ENCODE measurements at places on chromosomes 13 and 19.
A peak's percentile ranks its signal among the peaks of the same experiment; 100 is the strongest.

DNA sequence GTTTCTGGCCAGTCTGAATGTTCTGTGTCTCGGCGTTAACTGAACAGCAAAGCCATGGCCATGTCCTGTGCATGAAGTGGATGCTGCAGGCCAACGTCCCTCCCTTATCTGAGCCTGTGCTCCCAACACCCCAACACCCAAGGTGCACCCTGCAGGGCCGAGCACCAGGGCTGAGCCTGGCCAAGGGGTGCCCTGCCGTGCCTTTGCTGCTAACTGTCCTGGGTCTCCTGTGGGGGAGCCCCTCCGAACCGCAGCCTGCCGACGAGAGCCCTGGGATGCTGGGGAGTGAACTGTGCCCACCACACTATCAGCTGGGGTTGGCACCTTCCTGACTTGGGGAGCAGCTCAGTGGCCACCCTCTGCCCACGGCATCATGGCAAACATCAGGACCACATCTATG is 17.6 kb downstream of the GPX4 start:
- DNase-seq = peak; percentile 58

- DNase-seq = no peak
Measured at GRCh38 chr13:113414335-113414734, 39.0 kb downstream of the ADPRHL1 start.

DNA sequence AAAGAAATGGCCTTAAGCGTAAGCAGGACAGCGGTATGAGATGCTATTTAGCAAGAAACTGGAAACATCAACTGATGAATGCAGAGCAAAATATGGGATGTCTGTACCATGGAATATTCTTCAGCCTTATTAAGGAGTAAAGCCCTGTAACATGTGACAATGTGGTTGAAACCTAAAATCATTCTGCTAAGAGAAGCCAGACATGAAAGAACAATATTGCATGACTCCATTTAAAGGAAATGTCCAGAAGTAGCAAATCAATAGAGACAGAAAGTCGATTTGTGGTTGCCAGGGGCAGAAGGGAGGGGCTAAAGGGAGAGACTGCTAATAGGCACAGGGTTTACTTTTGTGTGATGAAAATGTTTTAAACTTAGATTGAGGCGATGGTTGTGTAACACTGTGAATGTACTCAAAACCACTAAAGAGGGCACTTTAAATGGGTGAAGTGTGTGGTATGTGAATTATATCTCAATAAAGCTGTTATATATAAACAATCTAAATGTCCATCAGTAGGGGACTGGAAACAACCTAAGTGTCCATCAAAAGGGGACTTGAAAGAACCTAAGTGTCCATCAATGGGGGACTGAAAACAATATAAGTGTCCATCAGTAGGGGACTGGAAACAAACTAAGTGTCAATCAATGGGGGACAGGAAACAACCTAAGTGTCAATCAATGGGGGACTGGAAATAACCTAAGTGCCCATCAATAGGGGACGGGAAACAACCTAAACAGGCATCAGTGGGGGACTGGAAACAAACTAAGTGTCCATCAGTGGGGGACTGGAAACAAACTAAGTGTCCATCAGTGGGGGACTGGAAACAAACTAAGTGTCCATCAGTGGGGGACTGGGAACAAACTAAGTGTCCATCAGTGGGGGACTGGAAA is 45.4 kb downstream of the CCL25 start:
- DNase-seq = no peak

GRCh38 chr13:52832313-52832712 is 16.1 kb downstream of the PCDH8 start:
- DNase-seq = no peak

DNA sequence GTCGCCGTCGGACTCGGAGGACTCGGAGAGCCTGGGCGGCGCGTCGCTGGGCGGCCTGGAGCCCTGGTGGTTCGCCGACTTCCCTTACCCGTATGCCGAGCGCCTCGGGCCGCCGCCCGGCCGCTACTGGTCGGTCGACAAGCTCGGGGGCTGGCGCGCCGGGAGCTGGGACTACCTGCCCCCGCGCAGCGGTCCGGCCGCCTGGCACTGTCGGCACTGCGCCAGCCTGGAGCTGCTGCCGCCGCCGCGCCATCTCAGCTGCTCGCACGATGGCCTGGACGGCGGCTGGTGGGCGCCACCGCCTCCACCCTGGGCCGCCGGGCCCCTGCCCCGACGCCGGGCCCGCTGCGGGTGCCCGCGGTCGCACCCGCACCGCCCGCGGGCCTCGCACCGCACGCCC is 2.5 kb upstream of the GRWD1 start:
- no peak for DNase-seq

DNA sequence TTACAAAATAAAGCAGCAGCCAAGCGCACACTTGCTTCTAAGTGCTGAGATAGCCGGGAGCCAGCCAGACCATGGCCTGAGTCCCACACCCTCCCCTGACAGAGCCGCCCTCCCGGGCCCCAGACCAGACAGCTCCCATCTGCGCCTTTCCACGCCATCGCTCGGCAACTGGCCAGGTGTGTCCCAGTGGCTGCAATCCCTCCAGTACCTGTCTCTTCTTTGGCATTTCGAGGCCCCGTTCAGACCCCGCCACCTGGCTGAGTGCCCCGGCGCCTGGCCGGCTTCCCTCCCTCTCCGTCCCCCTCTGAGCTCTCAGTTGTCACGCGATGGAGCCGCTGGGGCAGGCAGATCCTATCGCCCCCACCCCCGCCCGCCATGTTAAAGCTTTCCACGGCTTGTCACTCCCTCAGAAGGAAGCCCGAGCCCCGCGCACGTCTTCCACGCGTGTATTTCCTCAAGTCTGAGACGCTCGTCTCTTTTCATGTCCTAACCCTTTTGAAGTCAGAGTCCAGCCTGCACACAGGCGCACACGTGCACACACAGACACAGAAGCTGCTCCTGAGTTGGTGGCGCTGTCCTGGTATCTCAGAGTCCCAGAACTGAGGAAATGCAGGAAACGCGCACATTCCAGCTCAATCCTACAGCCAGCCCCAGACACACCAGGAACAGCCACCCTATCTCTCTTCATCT is 7.9 kb downstream of the MLLT1 start:
- peak; percentile 97 for DNase-seq

DNA sequence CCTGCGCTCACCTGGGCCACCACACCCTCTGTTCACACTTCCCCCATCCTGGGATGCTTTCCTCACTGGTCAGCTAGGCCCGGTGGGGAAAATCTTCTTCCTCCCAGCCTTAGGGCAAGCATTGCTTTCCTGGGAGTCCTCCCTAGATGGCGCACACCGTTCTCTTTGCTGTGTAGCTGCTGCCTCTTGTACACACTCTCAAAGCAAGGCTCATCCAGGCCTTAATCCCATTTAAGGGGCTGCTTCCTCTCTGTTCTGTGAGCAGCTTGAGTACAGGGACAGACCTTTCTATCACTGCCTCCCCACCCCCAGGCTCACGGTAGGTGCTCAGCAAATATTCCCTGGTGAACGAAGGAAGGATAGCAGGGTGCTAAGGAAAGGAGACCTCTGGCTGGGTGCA is 11.1 kb downstream of the SLC7A10 start:
- DNase-seq = no peak

DNA sequence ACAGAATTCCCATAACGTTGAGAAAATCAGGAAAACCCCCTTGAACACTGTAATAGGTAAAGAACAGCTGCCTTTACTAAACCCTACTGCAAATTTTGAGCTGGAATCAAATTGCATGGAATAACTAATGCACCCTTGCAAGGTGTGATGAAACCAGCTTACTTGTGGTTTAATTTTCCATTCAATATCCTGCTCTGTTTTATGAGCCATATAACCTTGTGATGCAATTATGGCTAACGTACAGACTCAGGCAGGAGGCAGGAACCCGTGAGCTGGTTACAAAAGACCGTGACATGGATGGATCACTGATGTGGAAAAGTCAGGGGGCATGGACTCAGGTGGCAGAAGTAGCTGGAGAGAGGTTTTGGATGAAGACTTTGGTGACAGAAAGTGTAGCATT is 438.6 kb downstream of the COG6 start:
- DNase-seq = no peak
